ENCODE measurements at places on chromosomes 12 and 14.

- DNase-seq = no peak
Observed at GRCh38 chr12:123401753-123402683, 18.1 kb downstream of the KMT5A start.

DNA sequence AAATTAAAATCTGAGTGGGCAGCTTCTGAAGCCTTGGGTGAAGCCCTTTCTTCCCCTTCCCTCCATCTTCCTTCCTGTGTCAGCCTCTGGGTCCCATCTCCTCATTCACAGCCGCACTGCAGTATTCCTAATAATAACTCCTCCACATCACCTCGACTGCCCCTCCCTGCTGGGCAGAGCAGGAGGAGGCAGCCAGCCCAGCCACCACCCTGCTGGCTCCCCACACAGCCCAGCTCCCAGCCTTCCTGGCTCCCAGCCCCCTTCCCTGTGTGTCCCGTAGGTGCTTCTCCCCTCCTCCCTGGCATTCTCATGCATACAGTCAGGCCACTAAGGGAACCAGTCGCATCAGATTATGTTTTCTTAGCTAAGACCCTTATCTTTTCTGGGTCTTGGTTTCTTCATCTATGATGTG, 3.7 kb downstream of the IFFO1 start:
- peak; percentile 38 for DNase-seq

DNA sequence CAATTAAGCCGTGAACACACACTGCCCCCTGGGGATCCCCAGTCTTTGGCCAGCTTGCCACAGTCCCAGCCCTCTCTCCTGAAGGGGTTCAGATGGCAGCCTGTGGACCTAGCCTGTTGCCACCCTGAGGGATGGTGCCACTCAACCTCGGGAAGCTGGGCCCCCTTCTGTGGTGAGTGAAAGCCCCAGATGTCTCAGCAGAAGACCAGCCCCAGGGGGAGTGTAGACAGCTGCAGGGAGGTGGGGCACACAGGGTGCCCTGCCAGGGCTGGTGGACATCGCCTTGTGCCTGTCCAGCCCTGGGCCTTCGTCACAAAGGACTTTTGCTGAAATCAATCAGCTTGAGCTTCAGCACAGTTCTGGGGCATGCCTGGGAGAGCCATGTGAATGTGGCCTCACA, 32.4 kb downstream of the C14orf132 start:
- DNase-seq = no peak

DNA sequence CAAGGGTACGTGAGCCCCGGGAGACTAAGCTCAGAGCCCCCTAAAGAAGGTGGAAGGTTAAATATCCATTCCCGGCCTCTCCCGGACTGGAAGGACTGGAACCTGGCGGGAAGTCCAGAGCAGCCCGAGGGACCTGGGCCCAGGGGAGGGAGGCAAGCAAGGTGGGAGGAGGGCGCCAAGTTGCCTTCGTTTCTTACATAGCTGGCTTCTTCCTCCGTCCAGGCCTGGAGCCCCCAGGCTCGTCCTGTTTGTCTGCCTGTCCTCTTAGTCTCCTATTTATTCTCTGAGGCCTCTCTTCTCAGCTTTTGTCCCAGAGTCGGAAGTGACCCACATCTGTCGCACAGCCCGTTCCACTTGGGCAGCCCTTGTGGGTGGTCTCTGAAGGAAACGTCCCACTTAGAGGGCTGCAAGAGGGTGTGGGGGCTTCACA, 745 bp downstream of the PCK2 start:
- peak; percentile 23 for DNase-seq

DNA sequence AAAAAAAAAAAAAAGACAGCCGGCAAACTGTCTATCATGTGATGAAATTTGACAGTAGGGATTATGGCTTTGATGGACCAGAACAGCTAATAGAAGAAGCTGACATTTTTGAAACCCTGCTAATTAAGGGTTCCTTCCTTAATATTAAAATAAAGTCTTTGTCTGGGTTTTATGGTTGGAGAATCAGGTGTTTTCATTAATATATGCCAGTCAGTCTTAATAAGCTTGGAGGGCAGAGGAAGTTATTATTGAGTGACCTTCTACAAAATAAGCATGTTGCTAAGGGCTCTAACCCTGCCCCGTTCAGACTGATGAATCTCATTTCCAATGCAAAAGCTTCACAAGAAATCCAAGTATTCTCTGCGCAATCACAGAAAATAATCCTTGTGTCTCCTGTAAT, 289.8 kb downstream of the EGLN3 start:
- no peak for DNase-seq

DNA sequence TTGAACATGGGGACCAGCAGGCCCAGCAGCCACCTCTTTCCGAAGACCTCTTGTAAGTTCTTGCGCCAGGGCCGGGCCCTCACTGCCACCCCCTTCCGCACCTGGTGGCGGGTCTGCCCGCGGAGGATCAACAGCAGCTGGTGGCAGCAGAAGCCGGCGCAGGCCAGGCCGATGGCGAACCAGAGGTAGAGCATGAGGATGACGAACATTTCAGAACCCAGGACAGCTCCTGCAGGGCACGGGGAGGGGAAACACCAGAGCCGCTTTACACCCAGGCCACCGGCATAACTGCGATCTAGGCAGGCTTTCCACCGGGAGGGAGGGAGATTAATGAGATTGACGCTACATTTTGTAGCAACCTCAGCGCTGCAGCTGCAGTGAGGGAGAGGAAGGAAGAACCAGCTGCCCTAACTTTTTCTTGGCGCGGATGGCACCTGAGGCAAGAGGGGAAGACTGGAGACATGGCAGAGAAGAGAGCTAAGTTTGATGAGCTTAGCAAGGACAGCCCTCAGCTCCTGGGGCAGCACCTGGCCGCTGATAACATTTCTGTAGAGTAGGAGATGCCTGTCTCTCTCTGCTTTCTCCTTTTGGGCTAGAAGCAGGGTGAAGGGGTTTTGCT, 7.8 kb downstream of the ZDHHC22 start:
- peak; percentile 50 for DNase-seq

GRCh38 chr12:109029411-109029810, 8.5 kb upstream of the SVOP start:
- no peak for DNase-seq

DNA sequence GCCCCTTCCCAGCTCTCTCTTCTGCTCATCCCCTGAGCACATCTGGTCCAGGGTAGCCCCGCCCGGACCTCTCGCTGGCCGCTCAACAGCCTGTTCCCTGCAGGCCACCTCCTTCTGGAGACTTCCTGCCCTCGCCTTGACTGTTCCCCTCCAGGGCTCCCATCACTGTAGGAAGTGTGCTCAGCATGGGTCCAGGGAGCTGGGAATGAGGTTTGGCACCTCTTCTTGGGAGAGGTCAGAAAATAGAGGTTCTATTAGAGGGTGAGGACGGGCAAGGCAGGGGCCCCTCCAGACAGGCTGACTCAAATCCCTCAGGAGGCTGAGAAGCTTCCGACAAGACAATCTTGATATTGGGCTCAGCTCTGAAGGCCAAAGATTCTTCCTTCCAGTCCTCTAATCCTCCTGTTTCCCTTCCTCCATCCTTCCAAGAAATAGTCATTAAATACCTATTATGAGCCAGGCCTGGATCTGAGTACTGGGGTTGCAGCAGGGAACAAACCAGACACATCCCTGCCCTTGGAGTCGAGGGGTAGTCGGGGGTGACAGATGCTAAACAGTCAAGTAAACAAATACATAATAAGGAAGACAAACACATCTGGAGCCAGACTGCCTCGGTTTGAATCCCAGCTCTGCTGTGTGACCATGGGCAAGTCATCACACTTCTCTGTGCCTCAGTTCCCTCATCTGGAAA, 30.6 kb downstream of the CMKLR1 start:
- no peak for DNase-seq

Data from ELR (cell line).